CD4-positive, alpha-beta T cell (primary cell): ENCODE measurements at places on chromosomes 3 and 15.
A peak's percentile ranks its signal among the peaks of the same experiment; 100 is the strongest.

GRCh38 chr3:164673738-164674137 lies 404.6 kb downstream of the SI start:
- H3K4me3 ChIP-seq, result no peak overlapping the region
- DNase-seq, result no peak
- no peaks in the 10 kb centered on the region for H3K4me1 ChIP-seq

DNA sequence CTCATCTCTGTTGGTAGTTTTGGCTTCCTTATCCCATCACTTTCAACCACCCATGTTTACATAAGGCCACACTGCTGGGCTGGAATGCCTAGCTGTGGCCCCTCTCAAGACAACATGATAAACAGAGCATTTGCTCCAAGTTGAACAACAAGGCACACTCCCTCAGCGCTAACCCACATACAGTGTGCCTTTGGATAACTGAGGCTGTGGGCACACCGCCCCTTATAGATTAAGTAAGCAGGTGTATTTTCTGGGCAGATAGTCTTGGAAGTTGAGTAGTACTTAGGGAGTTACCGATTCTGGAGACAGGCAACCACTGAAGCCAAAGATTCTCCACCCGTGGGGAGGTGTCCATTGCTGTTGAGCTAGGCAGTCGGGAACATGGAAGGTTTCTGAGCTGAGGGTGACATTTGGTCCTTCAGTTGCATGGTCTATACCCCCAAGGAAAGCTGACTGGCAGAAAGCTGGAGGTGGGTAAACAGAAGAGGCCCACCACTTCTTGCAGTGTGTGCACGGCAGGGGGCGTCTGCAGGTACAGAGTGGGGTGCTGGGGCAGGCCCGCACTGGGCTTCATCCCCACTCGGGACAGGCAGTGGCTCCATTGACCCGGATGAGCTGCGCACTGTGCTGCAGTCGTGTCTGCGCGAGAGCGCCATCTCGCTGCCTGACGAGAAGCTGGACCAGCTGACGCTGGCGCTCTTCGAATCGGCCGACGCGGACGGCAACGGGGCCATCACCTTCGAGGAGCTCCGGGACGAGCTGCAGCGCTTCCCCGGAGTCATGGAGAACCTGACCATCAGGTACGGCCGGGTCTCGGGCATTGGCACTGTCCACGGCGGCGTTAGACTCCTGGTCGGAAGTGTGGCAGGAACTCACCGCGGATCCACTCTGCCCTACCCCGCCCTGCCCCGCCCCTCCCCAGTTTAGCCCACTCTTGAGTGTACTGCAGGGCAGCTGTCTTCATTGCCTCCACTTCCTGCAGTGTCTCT lies 16.8 kb downstream of the NOX5 start:
- H3K4me1 ChIP-seq, result peaks cover 6% of the 10 kb centered on the region
- H3K4me3 ChIP-seq, result peak overlapping the region; percentile 38
- peaks cover 9% of the 10 kb centered on the region for H3K27me3 ChIP-seq
- H3K27ac ChIP-seq, result no peak overlapping the region

- peaks cover 67% of the 10 kb centered on the region for H3K4me1 ChIP-seq
- H3K27ac ChIP-seq, result peak overlapping the region; percentile 78
- no peak for DNase-seq
- no peaks in the 10 kb centered on the region for H3K27me3 ChIP-seq
Measured at GRCh38 chr3:71453822-71454511, 129.6 kb downstream of the FOXP1 start.

DNA sequence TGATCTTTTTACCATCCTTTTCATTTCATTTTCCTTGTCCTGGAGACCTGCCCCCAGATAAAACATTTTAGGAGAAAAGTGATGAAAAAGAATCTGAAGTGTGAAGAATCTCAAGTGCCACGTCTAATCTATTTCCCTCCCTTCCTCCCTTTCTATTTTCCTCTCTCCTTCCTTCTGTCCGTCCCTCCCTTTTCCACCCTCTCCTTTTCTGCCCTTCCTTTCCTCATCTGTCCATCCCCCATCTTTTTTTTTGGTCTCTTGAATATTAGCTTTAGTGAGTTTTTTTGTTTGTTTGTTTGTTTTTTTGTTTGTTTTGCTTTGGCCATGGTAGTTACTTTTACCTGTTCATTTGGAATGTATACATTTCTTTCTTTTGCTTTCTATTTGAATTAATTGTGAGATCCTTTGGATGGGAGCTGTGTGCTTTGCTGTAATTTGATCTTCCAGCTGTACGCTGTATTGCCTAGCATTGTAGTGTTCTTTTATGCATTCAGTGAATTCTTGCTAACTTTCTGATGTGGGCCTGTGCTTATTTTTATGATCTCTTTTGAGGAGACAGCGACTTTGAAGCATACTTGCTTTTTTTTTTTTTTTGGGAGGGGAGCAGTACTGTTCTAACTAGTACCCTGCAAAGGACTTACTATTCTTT lies 19.2 kb downstream of the CDIN1 start:
- no peaks in the 10 kb centered on the region for H3K36me3 ChIP-seq
- no peak overlapping the region for H3K27ac ChIP-seq
- no peaks in the 10 kb centered on the region for H3K27me3 ChIP-seq
- no peak for DNase-seq
- no peak overlapping the region for H3K4me3 ChIP-seq

- H3K36me3 ChIP-seq, result no peaks in the 10 kb centered on the region
- no peak for DNase-seq
- no peak overlapping the region for H3K4me3 ChIP-seq
- no peak overlapping the region for H3K27ac ChIP-seq
- H3K27me3 ChIP-seq, result no peaks in the 10 kb centered on the region
Measured at GRCh38 chr3:135840436-135840835, 125.1 kb upstream of the PPP2R3A start.

GRCh38 chr15:71115567-71116351 lies 488 bp downstream of the THSD4 start:
- no peak overlapping the region for H3K4me3 ChIP-seq
- H3K27me3 ChIP-seq, result peaks cover 21% of the 10 kb centered on the region
- peaks cover 11% of the 10 kb centered on the region for H3K4me1 ChIP-seq
- no peak overlapping the region for H3K27ac ChIP-seq
- no peaks in the 10 kb centered on the region for H3K36me3 ChIP-seq
- DNase-seq, result no peak

- H3K36me3 ChIP-seq, result peaks cover 50% of the 10 kb centered on the region
- H3K4me1 ChIP-seq, result peaks cover 68% of the 10 kb centered on the region
- no peak for DNase-seq
- peak overlapping the region; percentile 92 for H3K4me3 ChIP-seq
- peak overlapping the region; percentile 55 for H3K27ac ChIP-seq
Measured at GRCh38 chr15:89333011-89333860, 1.4 kb downstream of the POLG start.

DNA sequence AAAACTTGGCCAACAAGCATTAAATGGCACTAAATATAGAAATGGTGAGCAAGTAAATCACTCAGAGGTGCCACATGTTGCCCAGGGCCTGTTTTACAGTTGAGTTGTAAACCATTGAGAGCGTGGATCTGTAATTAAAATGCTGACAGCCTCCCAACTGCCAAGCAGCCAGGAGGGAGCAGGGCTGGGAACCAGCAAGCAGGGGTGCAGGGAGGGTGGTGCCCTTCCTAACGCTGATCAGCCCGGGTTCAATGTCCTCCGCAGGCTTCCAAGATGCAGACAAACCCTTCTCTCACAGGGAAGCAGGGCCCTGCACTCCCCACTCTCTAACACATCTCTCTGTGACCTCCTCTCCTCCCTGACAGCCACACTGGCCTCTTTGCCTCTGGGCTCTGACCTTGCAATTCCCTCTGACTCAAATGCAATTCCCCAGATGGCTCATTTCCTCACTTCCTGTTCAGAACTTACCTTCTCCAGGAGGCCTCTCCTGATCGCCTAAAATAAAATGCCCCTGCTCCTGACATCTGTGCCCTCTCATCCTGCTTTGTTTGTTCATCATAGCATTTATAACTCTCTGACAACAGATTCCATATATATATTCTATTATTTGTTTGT lies 40.0 kb downstream of the WNT7A start:
- no peaks in the 10 kb centered on the region for H3K27me3 ChIP-seq
- peaks cover 6% of the 10 kb centered on the region for H3K36me3 ChIP-seq
- no peak overlapping the region for H3K4me3 ChIP-seq

GRCh38 chr15:77168616-77169015 lies 97.7 kb upstream of the TSPAN3 start:
- no peak for DNase-seq
- no peaks in the 10 kb centered on the region for H3K4me1 ChIP-seq
- H3K27ac ChIP-seq, result no peak overlapping the region
- no peaks in the 10 kb centered on the region for H3K27me3 ChIP-seq
- H3K4me3 ChIP-seq, result no peak overlapping the region

DNA sequence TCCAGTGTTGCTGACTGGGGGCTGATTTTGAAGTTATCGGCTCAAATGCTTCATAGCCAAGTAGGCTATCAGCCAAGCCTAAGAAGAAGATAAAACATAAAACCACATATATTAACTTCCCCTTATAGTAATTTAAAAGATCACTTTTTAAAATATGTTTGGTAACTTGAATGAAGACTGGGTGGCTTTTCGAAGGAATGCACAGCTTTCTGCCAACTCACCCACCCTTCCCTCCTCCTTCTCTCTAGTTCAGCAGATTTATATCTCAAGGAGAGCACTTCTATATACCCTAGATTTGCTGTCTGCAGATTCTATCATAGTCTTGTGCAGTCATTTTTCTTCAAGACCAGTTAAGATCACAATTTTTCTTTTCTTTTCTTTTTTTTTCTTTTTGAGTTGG lies 189.4 kb upstream of the CHRM5 start:
- DNase-seq, result no peak
- no peaks in the 10 kb centered on the region for H3K27me3 ChIP-seq
- H3K4me1 ChIP-seq, result no peaks in the 10 kb centered on the region
- no peaks in the 10 kb centered on the region for H3K36me3 ChIP-seq
- H3K27ac ChIP-seq, result no peak overlapping the region

DNA sequence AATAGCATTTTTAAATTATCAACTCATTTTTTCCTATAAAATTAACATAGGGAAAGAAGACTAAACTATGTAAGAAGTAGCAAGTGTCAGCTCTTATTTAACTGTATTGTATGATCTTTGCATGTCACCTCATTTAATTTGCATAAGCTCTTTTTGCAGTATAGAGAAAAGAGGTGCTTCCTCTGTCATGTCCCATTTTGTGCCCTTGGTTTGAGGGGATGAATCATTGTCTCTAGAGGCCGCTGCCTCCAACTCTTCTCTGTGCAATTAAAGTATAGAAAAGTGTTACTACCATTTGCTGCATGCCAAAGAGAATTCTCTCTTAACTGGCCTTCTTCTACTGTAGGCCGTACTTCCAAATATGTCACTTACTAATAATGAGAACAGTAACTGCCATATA lies 93.4 kb downstream of the LRRC28 start:
- H3K27me3 ChIP-seq, result no peaks in the 10 kb centered on the region
- no peak overlapping the region for H3K27ac ChIP-seq
- no peaks in the 10 kb centered on the region for H3K4me1 ChIP-seq
- H3K36me3 ChIP-seq, result no peaks in the 10 kb centered on the region
- no peak overlapping the region for H3K4me3 ChIP-seq
